Caudate nucleus (tissue), 63 donors: ENCODE measurements at places on chromosomes 4 and X.

DNA sequence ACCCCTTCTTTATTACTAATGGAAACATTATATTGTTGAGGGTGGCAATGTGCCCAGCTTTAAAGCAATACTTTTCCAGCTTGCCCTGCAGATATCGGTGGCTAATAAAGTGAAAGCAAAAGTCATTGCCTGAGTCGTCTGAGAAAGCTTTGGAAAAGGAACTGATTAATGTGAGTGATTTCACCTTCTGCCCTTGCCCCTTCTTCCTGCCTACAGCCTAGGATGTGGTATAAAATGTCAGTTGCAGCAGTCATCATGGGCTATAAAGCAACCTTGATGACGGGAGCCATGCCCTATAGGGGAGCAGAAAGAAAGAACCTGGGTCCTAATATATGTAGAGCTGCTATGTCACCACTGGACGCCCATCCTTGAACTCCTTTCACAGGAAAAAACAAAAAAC lies 132.4 kb upstream of the USP9X start:
- no peak for DNase-seq

DNA sequence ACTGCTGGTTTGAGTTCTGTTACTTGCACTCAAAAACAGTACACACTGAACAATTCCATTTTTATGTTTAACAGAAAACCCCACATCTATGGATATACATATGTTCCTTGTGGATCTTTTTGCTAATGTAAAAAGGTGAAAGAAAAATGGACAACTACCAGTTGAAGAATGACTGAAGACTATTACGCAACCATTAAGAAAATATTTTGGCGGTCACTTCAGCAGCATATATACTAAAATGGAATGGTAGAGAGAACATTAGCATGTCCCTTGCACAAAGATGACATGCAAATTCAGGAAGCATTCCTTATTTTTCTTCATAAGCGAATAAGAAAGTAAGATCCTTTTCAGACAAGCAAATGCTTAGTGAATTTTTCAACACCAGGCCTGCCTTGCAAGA lies 84.6 kb upstream of the FMR1 start:
- DNase-seq = no peak

- no peak for DNase-seq
These were observed 45.1 kb downstream of the RPS3A start for GRCh38 chr4:151144329-151145072.

DNA sequence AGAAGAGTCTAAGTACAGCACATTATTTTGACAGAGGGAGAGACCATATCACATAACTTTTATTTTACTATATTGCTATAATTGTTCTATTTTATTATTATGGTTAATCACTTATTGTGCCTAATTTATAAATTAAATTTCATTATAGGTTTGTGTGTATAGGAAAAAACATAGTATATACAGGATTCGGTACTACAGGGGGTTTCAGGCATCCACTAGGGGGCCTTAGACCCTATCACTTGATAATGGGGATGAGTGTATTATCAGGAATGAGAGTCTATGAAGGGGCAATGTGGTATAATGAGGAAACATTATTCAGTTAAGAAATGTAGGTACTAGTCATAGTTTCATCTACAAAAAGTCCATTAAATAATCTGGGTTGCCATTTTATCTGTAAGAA lies 833.1 kb downstream of the C4orf33 start:
- no peak for DNase-seq

- no peak for DNase-seq
These were observed 71.9 kb downstream of the RBM47 start for GRCh38 chr4:40557736-40558135.

- no peak for DNase-seq
These were observed 44.8 kb upstream of the HMX1 start for GRCh38 chr4:8916351-8916885.

- no peak for DNase-seq
These were observed 51.4 kb downstream of the PROM1 start for GRCh38 chr4:16032396-16032770.

DNA sequence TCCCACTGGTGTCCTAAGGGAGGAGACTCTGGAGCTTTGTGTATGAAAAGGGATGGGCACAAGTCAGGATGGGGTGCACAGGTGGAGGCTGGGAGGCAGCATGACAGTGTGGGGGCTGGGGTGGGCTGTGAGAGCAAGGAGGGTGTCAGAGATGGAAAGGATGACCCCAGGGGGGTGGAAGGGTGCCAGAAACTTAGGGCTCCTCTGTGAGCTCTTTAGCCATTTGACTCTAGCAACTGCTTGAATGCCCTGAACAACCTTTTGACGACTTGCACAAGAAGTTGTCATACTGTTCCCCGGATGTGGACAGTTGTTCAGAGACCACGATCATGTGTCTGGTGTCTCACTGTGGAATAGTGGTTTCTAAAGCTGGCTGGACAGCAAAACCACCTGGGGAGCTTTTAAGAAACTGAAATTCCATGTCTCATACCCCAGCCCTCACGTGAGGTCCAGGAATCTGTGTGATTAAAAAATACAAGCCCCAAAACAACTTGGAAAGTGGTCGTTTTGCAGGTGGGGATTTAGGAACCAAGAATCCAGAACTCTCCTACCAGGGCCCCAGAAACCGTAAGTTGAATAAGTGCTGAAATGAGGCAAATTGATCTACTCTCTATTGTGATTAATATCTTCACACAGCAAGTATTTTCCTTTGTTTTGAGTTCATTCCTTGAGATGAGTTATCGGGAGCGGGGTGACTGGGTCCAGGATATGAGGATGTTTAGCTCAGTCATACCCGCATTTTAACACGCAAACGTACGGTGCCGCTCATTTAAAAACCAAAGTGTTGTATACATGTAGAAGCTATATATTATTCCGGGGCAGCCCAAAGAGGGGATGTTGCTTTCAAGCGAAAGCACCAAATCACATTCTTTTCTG lies 3.4 kb downstream of the RHOH start:
- no peak for DNase-seq

GRCh38 chrX:52166840-52167239 lies 17.8 kb upstream of the MAGED4 start:
- no peak for DNase-seq
